A549 treated with CORT108297 at 1 μM for 4 hours (cell line): ENCODE measurements at places on chromosomes 13 and 19. TPM values are rescaled to one million over a fixed set of nuclear protein-coding genes. Genes with fewer than 3 reads are reported as not detected.

KRTDAP gene
- not detected in 5 replicates for total RNA-seq

LHB gene
- not detected in 5 replicates for total RNA-seq

LAIR1 gene
- total RNA-seq: not detected in 5 replicates

THSD8 gene
- total RNA-seq: 6.2 to 15.8 TPM (median 9.6 TPM) in 4 of 5 replicates, not detected in the other

ZNF763 gene
- total RNA-seq: not detected in 5 replicates

SRRM5 gene
- 0.65 to 1.3 TPM (median 0.76 TPM) in 5 replicates for total RNA-seq

ZNF816 gene
- total RNA-seq: 0.05 to 0.15 TPM (median 0.06 TPM) in 3 of 5 replicates, not detected in the others

SLC5A5 gene
- total RNA-seq: 0.07 to 0.17 TPM (median 0.13 TPM) in 5 replicates

ZSCAN5C gene
- not detected in 5 replicates for total RNA-seq

ZNF667 gene
- not detected in 5 replicates for total RNA-seq

CDC42EP5 gene
- total RNA-seq: not detected in 5 replicates

ERVK3-1 gene
- total RNA-seq: 88.9 to 110 TPM (median 94.2 TPM) in 5 replicates

PNMA8B gene
- not detected in 5 replicates for total RNA-seq

PSG1 gene
- 0.14 to 0.32 TPM (median 0.27 TPM) in 5 replicates for total RNA-seq

PSG2 gene
- total RNA-seq: 0.05 TPM in 1 of 5 replicates, not detected in the others

VAV1 gene
- 6.3 to 8.9 TPM (median 6.8 TPM) in 5 replicates for total RNA-seq

PRR22 gene
- 2.1 to 3.3 TPM (median 2.9 TPM) in 5 replicates for total RNA-seq

ZIK1 gene
- not detected in 5 replicates for total RNA-seq

ZNF439 gene
- total RNA-seq: not detected in 5 replicates

ZNF414 gene
- 17.5 to 21.7 TPM (median 18.6 TPM) in 5 replicates for total RNA-seq

SEMA6B gene
- total RNA-seq: 4.4 to 6.5 TPM (median 6.1 TPM) in 5 replicates

SELENOV gene
- not detected in 5 replicates for total RNA-seq

ZNF547 gene
- total RNA-seq: 1.1 to 1.9 TPM (median 1.6 TPM) in 5 replicates

CEACAM19 gene
- total RNA-seq: 8.3 to 10.6 TPM (median 9.8 TPM) in 5 replicates

ELSPBP1 gene
- not detected in 5 replicates for total RNA-seq

GFY gene
- 0.14 to 0.27 TPM (median 0.18 TPM) in 5 replicates for total RNA-seq

ZNF99 gene
- total RNA-seq: not detected in 5 replicates

PEAK3 gene
- not detected in 5 replicates for total RNA-seq

LRRC63 gene
- total RNA-seq: 0.05 to 0.13 TPM in 2 of 5 replicates, not detected in the others

HS6ST3 gene
- not detected in 5 replicates for total RNA-seq

GIPC3 gene
- 0.17 to 0.25 TPM (median 0.23 TPM) in 5 replicates for total RNA-seq

ZNF525 gene
- total RNA-seq: 0.24 to 0.60 TPM (median 0.35 TPM) in 5 replicates

APC2 gene
- total RNA-seq: 1.2 to 2.3 TPM (median 1.6 TPM) in 5 replicates

NACC1 gene
- 31.3 to 44.9 TPM (median 41.3 TPM) in 5 replicates for total RNA-seq

ANGPTL8 gene
- total RNA-seq: not detected in 5 replicates

ZNF701 gene
- total RNA-seq: 0.07 to 0.33 TPM (median 0.24 TPM) in 5 replicates

PROZ gene
- total RNA-seq: not detected in 5 replicates

LGALS14 gene
- total RNA-seq: not detected in 5 replicates

EDDM13 gene
- not detected in 5 replicates for total RNA-seq
